GF-D8 (cell line): ENCODE measurements at places on chromosomes 3 and 15.

GRCh38 chr3:15707779-15708178 lies 90.0 kb downstream of the ANKRD28 start:
- no peak for DNase-seq

DNA sequence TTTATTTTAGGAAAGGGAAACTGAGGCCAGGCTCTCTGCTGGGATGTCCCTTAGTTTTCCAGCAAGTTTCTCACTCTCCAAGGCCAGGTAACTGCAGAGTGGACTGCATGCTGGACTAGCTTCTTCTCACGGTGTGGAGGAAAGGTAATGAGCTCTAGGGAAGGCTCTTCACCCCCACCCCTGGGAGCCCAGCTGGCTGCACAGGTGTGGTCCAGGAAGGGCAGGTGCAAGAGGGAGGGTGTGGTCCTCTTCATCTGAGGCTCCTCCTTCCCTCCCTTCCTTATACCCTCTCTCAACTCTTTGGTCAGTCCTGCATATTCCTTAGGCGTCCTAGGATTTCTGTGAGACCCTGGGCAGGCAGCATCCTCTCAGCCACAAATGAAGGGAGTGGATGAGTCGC lies 33.9 kb downstream of the RNU5B-1 start:
- DNase-seq, result no peak

DNA sequence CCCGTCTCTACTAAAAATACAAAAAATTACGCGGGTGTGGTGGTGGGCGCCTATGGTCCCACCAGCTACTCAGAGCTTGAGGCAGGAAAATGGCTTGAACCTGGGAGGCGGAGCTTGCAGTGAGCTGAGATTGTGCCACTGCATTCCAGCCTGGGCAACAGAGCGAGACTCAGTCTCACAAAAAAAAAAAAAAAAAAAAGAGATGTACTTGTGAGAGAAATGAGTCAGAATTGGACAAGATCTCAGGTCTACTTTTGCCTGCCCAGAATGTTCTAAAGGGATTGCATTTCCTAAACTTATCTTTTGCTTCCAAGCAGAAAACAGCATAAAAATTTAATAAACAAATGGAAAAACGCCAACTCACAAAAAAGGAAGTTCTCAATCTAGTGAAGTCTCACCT lies 167.5 kb downstream of the NR2F2 start:
- no peak for DNase-seq

- no peak for DNase-seq
These were observed 4.4 kb upstream of the ATOSA start for GRCh38 chr15:52683580-52683979.

DNA sequence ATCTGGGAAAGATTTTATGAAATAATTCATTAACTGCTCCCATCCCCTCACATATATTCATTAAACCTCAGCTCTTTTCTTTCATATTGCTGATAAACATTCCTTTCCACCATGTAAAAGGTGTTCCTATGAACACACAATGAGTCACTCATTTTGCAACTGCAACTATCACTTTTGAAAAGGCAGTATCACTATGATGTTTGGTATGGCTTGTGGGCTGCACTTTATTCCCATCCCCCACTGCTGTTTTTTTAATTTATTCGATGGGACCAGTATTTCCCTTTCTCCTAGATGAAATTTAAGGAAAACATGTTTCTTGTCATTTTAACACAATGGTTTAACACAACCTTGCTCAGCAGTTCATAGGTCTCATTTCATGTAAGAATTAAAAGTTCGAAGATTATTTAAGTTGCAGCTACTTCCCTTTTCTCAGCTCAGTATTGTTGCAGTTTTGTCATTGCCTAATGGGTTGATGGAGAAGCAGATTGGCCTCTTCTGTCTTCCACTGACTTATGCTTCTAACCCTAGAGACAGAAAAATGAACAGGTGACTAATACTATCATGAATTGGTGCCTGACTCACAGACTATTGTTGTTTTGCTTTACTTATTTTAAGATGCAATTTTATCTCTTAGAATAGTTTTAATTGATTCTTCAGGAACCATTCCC lies 280.3 kb downstream of the ZPLD1 start:
- no peak for DNase-seq

DNA sequence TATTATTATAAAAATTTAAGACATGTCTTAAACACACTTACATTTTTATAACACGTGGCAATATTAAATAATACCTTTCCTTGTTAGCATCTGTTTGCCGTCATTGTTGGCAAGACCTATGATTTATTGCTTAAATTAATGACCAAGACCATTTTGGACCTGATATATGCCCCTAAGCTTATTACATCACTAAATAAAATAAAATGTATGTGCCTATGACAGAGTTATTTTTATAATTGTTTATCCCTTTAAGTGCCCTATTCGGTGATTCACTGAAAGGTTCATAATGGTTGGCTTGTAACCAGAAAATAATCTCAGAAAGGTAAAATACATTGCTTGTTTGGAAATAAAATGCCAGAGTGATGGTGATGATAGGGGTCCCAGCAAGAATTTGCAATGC lies 17.5 kb downstream of the CDIN1 start:
- DNase-seq, result no peak

DNA sequence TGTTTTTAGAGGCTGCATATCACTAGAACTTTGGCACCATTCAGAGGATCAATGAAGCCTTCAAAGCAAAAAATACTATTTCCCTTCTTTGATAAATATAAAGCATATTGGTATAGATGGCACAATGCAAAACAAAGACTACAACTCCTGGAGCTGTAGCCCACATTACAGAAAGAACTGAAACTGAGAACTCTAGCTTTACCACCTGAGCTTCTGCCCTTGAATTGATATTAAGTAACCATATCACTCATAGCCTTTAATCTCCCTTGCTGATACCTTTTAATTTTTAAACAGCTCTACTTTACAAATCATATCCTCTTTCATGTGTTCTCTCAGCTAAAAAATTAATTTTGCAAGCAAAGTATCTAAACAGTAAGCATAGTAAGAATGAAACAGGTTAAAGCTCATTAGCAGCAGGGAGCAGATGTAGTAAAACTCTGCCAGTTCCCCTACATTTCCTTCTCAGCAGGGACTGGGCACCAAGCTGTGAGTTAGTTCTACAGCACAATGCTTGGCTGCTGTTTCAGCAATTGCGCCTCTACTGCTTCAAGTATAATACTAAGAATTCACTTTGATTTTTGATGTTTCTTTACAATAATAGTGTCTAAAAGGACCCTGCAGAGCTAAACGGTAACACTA lies 97.9 kb upstream of the NANOGP8 start:
- DNase-seq, result no peak

- no peak for DNase-seq
These were observed 964 bp upstream of the NCKIPSD start for GRCh38 chr3:48686538-48687219.

DNA sequence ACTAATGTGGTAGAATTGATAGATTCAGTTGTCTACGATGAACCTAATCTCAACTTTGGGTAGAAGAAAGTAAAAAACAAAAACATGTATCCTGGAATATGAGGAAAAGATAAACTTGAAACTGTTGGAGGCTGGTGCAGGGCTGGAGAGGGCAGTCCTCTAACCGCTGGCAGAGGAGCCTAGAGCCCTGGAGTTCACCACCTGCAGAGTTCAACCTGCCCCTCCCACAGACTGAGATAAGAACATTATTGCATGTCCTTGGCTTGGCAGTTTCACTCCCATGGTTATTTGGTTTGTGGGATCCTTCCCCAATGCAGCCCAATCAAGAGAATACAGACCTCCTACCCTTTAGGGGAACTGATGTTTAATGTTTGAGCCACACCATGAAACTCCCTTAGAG lies 53.2 kb upstream of the GATM start:
- DNase-seq, result no peak

DNA sequence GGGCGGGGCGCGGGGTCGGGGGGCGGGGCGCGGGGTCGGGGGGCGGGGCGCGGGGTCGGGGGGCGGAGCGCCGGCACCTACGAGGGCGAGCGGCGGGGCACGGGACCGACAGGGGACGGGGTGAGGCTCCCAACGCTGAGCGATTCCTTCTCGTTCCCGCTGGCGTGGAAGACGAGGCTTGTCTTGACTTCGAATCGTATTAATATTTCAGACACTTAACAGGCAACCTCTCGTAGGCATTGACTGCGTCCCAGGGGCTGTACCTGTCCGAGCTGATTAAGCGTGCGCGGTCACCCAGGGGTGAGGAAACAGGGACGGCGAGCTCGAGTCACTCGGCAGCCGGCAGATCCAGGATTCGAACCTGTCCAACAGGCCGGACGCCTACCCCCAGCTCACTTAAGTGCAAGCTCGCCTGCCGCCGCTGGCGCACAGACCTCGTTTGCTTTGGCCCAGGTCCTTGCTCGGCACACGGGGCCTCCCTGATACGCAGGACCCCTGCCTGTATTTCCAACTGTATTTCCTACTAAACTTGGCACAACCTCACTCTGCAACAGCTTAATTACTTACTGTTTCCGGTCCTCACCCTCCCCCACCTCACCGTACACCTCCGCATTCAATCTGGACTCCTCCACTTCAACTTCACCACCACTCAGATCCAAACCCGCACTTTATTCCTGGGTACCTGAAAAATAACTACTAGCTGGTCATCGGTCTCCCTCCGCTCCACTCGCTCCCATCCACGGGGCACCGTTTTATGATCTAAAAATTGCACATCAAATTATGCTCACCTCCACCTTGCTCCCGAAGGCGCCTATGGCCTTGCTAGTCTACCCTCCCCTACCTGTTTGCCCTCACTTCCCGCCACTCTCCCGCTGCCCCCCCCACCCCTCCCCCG lies 722 bp upstream of the ZXDC start:
- no peak for DNase-seq

DNA sequence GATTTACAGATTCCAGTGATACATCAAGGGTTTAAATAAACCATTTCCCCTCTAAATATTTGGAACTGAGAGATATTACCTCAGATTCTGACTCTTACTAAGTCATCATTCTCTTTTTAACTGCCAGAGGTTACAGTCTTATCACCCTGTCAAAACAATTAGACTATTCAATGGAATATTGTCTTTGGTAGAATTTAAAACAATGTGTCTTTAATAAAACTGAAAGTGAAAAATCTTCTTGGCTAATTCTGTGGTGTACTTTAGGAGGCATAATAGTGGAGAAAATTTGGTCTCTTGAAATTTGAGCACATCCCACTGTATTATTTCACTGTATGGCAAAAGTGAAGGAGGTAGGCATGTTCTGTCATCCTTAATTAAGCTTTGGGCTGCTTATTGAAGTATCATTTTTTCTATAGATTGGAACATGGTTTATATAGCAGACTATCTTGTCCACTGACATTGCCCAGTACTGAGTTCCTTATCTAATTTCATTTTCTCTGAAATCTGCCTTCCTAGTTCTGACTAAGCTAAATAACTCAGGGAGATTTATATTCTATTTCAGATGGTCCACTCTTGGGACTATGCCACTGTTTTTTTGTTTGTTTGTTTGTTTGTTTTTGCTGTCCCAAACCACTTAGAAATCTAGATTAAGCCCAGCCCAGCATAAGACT lies 48.0 kb upstream of the UTS2B start:
- DNase-seq, result no peak
